T follicular helper cell (primary cell): ENCODE measurements at places on chromosomes 6 and 20.

DNA sequence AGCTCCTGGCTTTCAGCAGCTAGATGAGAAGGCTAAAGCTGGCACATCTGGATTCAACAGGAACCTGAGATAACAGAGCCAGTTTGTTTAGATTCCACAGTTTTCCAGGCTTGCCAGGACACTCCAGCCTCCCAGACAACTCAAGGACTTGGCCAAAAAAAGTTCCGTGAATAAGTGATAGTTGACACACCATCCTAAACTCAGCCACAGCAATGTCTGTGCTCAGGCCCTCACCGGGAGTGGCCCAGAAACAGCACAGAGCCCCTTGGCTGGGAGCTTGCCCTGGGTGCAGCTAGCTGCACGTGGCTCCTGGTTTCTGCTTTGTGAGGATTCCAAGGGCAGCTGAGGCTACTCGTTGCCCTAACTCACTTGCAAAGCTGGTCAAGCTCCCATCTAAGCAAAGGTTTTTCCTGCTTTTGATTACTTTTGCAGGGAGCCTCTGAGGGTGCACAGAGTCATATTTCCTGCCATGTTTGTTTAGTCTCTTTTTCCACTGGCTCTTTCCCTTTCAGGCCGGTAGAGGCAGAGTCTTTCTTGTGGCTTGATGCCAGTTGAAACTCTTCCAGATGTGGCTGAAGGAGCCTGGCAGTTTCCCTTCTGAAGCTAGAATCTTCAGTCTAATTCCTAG, 118.3 kb upstream of the ECI2 start:
- no peak for DNase-seq

DNA sequence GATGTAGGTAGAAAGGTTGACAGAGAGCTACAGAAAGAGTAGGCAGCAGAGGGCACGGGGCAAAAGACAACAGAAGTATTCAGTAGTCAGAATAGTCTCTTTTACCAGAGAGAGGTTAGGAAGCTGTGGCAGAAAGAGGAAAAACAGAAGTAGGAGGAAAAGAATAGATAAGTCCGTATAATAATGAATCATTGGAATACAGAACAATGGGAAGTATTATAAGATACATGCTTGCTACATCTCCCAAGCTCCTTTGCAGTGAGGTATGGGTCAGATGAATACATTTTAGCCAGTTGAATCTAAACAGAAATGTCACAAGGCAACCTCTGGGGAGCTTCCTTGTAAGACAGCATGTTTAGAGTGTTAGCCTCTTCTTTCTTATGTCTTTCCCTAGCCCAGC, 570.5 kb upstream of the CITED2 start:
- DNase-seq, result no peak

DNA sequence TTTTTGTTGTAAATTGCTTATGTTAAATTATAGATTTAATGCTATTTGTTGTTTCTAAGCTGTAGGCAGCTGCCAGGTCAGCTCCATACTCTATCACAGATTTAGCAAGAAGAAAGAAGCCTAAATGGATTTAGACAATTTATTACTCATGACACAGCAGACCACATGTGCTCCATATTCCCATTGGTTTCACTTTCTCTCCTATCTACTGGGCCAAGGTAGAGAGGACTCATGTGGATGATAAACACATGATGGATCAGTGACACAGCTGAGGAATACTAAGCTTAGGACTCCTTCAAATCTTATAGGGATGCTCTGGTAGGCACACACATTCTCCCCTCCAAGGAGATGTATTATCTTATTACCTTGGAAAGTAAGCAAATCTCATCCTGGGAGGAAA, 553.0 kb upstream of the ADGRB3 start:
- DNase-seq, result no peak

DNA sequence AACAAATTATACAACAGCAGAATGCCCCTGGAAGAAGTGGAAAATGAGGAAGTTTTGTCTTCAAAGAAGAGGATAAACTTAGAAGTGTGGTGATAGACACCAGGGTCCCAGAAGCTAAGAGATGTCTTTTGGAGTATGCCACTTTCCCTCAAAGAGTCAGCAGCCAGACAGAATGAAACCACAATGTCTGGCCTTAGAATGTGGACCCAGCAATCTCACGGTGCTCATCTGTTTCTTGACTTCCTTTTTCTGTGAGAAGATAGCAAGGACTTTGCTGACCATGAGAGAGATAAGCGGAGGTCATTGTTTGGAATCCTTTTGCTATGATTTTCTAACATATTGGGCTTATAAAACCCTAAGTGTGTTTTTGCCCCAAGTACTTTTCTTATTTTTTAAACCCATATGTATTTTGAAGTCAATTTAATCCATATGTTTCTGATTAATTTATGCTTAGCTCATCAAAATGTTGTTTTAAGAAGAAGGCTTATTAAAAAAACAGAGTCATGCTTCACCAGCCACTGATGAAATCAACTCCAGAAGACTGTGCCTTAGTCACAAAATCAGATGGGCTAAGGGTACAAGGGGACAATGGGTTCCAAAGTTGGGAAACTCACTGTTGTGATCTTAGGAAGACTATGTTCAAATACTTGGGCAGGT, 451.2 kb upstream of the JAG1 start:
- no peak for DNase-seq

DNA sequence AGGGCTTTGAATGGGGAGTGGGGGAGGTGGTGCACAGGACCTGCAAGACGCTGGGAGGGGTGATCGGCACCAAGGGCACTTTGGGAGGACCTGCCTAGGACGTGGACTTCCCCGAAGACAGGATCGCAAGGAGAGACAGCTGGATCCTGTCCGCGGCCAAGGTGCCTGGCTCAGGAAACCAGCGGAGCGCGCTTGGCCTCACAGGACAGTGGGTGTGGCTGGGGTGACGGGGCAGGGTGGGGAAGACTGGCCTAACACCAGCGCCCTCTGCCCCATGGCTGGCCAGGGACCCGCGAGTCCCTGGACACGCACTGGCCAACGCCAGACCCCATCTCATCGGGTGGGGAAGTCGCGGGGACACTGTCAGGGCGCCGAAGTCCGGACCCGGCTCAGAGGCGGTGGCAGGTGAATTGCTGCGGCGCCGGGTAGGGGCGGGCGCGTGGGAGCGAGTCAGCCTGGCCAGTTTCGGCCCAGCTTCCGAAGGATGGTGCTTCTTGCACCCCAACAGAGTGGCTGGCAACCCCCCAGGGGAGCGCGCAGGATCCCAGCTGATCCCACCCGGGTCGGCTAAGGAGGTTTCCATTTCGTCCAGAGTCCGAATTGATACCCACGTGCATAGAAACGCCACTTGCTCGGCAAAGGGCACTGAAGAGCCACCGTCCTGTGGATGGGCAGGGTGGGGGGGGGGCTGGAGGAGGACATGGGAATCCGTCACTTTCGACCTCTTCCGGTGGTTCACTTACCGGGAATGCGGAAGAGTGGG, 785 bp upstream of the THBD start:
- DNase-seq, result no peak

GRCh38 chr6:24448828-24449525, 40.4 kb downstream of the GPLD1 start:
- no peak for DNase-seq

DNA sequence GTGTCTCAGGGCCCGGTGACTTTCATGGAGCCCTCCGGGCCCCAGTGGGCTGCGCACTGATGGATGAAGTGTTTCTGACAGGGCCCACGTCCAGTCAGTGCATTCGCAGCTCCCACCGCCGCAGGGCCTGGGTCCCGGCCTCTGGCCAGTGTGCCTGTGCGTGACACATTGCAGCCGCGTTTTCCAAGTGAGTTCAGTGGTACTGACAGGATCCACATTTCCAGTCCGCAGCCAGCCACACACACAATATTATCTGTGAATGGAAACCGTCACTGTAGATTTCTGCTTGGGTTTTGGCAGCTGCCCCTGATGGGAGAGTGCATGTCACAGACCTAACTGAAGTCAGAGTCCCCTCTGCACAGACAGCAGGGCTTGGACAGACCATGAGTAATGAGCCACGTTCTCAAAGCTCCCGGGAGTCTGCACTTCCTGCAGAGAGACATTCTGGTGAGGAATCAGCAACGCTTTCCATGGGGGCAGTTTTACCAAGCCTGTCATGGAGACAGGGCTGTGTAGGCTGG, 171.4 kb downstream of the MYLK4 start:
- DNase-seq, result no peak

DNA sequence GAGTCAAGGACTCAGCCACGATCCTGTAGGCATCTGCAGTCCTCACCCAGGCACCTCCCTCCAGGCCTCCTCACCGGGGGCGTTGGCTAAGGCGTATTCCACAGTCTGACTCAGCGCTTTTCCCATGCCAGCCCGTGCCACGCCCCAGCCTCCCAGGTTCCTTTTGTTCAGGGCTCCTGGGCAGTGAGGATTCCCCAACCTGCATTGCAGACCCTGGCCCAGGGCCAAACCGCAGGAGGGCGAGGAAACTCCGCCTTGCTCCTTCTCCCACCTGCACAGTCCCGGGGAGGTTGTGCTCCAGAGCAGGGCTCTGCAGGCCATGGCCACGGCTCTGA, 202.8 kb upstream of the CST7 start:
- DNase-seq, result no peak

- no peak for DNase-seq
Observed at GRCh38 chr20:35387334-35387733, 24.4 kb downstream of the UQCC1 start.

DNA sequence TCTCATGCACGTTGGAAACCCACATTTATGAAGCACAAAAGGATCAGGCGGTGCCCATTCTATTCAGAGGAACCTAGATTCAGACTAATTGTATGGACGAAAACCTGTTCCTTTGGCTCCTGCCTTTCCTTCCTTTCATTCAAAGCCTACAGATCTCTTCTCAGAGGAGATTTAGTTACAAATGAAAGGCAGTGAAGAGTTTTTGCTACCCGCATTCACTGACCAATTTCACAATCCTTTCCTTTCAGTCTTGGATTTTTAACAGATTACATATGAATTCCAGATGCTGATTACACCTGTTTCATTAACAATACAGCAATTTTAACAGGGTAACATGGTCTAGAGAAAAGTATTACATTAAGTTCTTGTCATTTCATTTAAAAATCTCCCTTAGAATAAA, 32.0 kb downstream of the TMEM242 start:
- DNase-seq, result no peak

DNA sequence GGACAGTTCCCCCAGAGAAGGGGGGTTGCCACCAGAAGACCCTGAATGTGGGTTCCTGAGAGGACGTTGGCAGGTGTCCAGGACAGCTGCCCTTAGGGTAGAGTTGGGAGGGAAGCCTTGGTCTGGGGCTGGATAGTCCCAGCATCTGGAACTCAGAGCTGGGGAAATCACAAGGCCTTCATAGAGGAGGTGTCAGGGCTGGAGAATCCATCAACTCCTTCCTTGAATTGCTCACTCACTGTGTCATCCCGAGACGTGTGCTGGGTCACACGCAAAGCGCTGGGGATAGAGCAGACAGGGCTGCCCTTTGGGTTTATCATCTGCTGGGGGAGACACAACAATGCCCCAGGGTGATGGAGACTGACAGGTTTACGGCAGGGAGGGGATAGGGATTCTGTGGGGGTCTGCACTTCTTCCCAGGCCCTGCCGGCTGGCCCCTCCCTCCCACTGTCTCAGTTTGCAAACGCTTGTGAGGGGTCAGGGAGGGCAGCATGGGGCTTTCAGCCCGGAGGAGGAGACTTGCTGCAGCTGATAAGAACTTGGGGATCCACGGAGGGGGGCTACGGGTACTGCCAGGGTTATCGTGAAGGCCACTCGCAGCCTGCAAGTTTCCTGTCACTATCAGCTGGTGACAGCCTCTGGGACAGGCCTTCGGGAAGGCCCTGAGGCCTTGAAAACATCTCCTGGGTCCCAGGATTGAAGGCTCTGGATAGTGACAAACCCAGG, 18.6 kb downstream of the RBM38 start:
- no peak for DNase-seq

DNA sequence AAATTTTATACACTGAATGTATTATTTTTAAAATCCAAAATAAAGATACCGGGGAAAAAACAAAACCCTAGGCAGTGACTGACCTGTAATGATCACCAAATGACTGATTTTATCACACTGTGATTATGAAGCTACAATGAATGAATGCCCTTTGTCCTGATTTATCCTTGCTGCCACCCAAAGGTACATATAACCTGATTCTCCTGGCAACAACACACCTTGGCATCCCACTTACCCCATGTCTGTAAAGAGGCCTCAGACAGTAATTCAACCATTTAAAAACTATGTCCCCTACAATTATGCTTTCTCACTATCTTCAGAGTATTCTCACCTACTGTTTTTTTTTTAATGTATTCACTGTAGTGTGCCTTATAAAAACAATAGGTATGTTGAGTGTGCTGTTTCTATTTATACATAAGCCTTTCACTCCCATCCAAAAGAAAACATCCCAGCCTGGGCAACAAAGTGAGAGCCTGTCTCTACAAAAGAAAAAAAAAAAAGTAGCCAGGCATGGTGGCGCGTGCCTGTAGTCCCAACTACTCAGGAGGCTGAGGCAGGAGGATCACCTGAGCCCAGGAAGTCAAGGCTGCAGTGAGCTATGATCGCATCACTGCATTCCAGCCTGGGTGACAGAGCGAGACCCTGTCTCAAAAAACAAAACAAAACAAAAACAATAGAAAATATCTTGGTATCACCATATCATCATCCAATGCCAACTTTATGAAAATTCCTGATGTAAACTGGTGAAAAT, 21.7 kb downstream of the B4GALT5 start:
- no peak for DNase-seq

- DNase-seq, result no peak
Observed at GRCh38 chr6:150276168-150276936, 92.5 kb upstream of the IYD start.

DNA sequence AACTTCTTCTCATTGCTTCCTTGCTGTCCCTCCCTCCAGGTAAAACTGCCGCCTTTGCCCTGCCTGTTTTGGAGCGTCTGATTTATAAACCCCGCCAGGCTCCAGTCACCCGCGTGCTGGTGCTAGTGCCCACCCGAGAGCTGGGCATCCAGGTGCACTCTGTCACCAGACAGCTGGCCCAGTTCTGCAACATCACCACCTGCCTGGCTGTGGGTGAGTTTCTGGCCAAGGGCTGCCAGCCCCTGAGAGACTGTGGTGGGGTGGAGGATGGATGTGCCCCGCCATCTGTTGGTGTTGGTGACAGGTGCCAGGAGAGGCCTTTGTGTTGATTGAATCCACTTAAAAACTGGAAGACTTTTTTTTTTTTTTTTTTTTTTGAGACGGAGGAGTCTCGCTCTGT, 9.5 kb downstream of the DDX27 start:
- no peak for DNase-seq

DNA sequence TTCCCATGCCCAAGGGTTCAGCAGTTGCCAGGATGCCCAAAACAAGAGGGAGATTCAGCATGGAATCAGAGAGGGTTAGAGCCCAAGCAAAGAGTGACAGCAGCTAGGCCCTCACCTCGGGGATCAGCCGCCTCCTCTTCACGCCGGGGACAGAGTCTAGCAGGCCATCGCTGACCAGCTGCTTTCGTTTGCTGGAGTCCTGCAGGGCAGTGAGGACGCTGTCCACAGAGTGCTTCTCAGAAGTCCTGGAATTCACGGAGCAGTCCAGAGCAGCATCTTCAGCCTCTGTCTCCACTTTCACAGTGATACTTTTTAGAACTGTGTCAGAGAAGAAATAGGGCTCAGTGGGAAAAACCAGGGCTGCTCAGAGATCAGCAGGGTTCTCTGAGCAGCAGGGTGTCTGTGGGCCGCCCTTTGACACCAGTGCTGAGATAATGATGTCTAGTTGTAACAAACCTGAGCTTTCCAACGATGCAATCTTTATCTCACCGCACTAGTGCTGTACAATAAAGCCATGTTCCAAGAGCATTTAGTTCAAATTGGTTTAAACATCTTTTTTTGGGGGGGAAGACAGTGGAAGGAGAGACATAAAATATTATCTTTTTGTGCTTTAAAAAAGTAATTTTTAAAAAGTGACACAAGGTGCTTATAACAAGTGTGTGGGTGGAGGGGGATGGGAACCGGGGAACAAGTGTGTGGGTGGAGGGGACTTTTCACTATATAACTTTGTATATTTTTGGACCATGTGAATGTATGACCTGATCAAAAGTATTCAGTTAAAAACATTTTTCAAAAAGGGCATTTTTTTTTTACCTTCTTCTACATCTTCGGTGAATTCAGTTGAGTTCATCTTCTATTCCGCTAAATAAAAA, 16.6 kb downstream of the BEND3 start:
- no peak for DNase-seq
